ENCODE measurements at places on chromosomes 1 and 21. TPM values are rescaled to one million over a fixed set of nuclear protein-coding genes. Genes with fewer than 3 reads are reported as not detected.
A peak's percentile ranks its signal among the peaks of the same experiment; 100 is the strongest.

DNA sequence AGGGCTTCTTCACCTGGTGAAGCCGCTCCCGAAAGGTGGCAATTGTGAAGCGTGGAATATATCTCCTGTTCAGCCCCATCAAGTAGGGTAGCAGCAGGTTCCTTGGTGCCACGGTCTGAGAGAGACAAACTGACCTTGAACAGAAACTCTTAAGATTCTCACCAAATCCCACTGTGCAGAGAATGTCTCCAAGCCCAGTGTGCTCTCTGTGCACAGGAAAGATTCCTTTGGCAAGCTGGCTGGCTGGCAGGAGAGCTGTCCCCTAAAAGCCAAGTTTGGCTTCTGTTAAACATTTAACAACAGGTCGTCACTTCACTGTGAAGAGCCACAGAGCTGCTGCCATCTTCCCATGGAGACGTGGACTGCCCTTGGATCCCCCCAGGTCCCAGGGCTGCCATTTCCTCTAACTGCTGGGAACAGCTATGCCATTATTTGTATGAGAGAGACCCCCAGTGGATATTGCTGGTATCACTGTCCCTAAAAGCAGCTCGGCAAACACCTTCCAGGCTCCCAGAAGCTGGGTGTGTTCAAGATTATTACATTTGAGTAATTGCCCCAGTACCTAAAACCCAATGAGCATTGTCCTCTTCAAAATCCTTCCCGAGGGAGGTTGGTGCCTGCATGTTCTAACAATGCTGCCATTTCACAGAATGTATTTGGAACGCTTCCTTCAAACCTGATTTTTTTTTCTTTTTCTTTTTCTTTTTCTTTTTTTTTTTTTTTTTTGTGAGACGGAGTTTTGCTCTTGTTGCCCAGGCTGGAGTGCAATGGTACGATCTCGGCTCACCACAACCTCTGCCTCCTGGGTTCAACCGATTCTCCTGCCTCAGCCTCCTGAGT lies 71.8 kb downstream of the CD58 start:
- peak; percentile 83 for DNase-seq

DNA sequence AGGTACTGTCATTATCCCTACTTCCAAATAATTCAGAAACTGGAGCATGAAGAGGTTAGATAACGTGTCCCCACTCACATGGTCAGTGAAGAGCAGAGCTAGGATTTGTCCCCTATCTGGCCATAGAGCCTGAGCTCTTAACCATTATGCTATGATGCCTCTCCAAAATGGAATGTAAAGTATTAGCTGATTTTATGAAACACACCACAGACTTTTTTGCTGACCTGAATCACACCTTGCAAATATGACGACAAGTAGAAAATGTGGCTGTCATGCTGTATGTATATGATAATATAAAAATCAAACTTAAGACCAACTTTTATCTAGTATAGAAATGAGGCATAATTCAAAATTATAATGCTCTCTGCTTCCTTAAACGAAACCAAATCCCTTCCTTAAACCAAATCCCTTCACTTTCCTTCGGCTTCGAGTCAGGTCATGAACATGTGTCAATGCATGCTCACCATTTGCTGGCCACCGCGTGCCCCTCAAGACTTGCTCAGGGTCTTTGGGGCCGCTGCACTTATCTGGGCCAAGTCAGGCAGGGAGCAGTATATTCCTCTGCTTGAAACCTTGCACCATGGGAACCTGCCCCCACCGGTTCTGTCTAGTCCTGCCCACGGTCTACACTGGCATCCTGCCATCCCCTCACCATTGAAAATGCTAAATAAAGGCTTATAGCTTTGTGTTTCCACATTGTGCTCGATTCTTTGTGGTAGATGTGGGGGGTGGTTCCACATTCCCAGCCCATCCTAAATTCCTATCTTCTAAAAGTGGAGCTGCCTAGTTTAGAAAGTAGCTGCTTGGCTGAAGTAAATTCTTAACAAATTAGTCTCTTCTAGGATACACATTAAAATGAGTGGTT lies 1.6 kb upstream of the TMCC2 start:
- peak; percentile 37 for DNase-seq

Gene PLA2G2D
- total RNA-seq: not detected

- no peak for DNase-seq
Measured at GRCh38 chr1:4617506-4617905, 36.9 kb upstream of the AJAP1 start.

Gene KCNE2
- total RNA-seq: not detected
